ENCODE measurements at places on chromosomes 1 and 21.

DNA sequence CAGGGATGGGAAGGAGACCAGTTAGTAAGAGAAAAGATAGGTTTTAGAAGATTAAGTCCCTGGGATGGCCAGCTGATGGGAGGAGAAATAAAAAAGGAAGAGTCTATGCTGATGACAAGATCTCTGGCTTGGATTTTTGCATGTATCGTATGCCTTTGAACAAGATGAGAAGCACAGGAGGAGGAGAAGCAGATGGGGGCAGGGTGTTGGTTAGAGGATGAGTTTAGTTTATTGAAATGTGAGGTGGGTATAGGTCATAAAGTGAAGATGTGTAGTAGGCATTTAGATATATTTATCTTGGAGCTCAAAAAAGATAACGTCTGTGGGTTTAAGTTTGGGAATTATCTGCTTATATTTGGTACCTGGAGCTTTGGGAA lies 1.4 kb downstream of the TIPRL start:
- DNase-seq, result no peak

- no peak for DNase-seq
These were observed 9.7 kb upstream of the PRMT2 start for GRCh38 chr21:46625759-46626158.

- no peak for DNase-seq
These were observed 39.4 kb upstream of the UHMK1 start for GRCh38 chr1:162458236-162458635.

DNA sequence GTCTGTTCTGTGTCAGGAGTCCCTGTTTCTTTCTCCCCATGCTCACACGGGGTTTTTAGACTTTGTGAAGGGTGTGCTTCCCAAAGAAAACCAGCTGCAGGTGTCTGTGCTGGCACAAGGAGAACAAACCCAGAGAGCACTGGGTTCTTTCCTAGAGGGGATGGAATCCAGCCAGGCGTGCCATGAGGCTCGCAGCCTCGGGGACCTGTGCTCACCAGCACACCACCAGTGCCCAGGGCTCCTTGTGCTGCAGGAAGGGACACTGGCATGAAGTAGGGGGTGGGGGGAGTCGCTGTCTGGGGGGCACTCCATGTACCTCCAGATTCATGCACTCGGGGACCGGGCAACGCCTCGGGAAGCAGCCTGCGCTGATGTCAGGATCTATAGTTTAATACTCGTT lies 57.9 kb downstream of the AGPAT3 start:
- no peak for DNase-seq

DNA sequence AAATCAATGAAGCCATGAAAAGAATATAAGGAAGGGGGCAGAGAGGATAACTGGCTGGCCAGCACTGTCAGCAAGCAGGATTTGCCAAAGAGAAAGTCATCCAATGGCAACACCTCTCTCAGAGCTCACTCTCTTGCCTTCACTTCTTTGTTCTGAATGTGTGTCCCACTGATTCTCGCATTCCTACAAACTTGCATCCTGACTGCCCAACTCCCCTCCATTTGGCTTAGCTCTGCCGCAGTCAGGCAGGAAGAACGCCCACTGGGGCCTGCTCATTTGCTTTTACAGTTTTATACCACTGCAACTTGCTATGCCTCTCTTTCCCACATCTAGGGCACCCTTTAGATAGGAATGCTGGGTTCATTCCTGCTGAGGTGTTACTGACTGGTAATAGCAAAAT lies 364.2 kb upstream of the ST6GALNAC5 start:
- DNase-seq, result no peak

- DNase-seq, result no peak
These were observed 159.7 kb downstream of the PTGER3 start for GRCh38 chr1:70887936-70888335.

- no peak for DNase-seq
These were observed 34.4 kb downstream of the TMCC2 start for GRCh38 chr1:205261946-205262691.

DNA sequence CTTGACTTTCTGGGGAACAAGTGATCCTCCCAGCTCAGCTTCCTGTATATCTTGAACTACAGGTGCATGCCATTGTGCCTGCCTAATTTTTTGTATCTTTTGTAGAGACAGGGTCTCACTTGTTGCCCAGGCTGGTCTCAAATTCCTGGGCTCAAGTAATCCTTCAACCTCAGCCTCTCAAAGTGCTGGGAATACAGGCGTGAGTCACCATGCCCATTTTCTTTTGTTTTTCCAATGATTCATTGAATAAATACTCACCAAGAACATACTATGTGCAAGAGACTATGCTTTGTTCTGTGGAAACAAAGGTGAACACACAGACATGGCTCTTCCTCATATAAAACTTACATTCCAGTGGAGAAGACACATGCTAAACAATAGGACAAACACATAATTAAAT lies 407.8 kb upstream of the DAB1 start:
- DNase-seq, result no peak

DNA sequence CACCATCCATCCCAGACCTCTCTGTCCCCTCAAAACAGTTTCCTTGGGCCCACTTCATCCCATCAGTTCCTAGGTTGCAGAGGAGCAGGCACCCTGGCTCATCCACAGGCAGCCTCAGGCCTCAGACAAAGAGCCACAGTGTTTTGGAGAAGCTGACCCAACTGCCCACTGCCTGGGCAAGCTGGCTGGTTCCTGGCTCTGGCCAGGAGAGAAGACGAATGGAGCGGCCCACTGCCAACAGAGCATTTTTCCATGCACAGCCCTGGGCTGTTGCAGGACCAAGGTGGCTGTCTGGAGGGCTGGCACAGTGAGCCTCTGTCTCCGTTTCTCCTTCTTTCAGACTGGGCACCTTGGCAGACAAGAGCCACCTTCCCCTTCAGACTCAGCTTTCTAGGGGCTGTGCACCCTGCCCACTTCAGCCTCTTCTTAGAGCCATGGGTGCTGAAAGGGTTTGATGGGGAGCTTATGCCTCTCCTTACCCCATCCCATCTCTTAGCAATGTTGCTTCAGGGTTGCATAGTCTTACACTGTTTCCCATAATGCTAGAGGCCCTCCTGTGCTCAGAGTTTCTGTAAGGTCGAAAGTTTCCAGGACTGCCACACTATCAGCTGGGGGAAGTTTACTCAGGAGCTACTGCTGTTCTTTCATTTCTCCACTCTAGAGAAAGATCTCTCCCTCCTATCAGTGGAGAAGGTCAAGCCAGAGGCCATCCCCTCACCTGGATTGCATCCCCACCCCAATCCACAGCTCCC lies 973 bp downstream of the FMOD start:
- no peak for DNase-seq

DNA sequence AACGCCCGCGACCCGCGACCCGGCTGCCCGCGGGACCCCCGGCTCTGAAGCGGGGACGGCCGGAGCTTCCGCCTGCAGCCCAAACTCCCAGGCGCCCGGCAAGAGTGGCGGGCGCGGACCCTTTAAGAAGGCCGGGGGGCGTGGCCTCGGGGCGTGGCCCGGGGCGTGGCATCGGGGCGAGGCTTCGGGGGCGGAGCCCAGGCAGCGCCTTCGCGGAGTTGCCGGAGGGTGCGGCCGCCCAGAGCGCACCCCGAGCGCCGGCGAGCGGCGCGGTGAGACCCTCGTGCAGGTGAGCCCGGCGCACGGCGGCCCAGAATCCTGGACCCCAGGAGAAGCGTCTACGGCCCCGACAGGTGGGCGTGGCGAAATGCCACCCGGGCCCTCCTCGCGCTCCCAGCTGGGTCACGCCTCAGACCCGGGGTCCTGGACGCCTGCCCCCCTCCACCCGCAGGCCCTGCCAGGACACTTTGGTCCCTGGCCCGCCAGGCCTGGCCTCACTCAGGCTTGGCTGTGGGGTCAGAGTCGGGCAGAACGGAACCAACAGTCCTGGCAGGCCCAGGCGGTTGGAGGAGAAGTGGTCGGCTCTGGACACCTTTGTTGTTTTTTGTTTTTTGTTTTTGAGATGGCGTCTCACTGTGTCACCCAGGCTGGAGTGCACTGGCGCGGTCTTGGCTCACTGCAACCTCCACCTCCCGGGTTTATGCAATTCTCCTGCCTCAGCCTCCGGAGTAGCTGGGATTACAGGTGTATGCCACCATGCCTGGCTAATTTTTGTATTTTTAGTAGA lies 14.4 kb downstream of the RNF223 start:
- peak; percentile 91 for DNase-seq

GRCh38 chr1:50452700-50453099 lies 29.5 kb upstream of the DMRTA2 start:
- DNase-seq, result no peak

DNA sequence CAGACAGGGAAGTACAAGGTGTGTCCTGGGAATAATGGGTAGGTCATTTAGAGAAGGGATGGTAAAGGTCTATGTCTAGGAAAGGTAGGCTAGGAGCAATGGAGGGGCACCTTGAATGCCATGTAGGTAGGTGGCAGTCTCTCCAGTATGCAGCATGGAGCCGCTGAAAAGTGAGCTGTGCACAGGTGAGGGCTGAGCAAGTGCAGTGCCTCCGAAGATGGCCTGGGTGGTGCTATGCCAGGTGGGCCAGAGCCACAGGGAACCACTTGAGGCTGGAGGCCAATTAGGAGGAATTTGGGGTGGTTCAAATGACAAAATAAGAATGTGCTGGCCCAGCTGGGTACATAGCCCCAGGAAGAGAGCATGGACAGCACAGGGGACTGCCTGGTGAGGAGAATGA lies 25.0 kb downstream of the RNU5D-1 start:
- DNase-seq, result no peak

GRCh38 chr1:150578272-150579109 lies 919 bp downstream of the MCL1 start:
- no peak for DNase-seq

GRCh38 chr21:15631342-15631741 lies 98.4 kb upstream of the USP25 start:
- no peak for DNase-seq

DNA sequence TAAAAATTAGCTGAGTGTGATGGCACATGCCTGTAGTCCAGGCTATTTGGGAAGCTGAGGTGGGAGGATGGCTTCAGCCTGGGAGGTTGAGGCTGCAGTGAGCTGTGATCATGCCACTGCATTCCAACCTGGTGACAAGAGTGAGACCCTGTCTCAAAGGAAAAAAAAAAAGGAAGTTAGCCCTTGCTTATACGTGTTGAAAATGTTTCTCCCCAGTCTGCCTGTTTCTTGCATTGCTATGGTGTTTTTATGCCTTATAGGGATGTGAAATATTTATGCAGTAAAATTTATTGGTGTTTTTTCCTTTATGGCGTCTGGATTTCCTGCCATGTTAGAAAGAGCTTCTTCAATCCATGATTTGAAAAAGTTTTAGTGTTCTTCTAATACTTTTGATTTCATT lies 3.6 kb upstream of the RERE start:
- DNase-seq, result no peak

- DNase-seq, result no peak
These were observed 226.6 kb upstream of the KAZN start for GRCh38 chr1:14371771-14372497.

- no peak for DNase-seq
These were observed 5.6 kb upstream of the PTCH2 start for GRCh38 chr1:44848456-44849181.

DNA sequence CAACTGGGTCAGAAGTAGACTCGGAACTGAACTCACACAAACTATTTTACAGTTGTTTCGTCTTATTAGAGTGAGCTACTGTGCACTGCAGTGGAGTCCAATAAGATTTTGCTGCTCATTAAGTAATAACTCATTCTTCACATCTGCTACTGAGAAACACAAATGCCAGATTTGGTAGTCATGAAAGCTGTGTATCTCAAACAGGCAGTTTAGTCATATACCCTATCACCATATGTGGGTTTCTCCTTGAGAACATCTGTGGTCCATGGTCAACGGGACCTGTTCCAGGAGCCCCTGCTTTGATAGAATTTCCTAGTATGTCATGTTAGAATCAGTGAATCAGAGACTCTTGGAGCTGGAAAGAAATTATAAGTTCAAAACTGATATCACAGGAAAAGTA lies 60.4 kb downstream of the ALG14 start:
- DNase-seq, result no peak

- no peak for DNase-seq
These were observed 42.4 kb downstream of the GFI1 start for GRCh38 chr1:92444351-92444750.

GRCh38 chr1:211258310-211258755 lies 833 bp upstream of the RCOR3 start:
- DNase-seq, result peak; percentile 15

DNA sequence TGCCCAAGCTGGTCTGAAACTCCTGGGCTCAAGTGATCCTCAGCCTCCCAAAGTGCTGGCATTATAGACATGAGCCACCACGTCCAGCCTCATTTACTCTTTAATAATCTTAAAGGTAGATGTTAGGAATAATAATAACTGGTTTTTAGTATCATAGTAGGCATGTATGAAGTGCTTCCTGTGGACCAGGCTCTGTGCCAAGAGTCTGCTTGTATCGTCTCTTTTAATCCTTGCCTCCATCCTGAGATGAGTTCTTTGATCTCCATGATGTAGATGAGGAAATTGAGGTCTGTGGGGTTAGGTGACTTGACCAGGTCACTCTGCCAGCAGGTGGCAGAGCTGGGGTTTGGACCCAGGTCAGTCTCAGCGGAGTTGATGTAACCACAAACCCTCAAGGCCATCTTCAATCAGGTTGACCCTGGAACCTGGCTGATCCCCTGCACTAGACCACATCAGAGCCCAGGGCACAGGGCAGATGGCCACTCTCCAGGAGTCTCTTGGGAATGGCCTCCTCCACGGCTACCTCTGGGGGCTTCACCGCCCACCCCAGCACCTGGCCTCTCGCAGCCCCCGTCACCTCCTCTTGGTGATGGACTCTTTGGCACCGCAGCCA lies 11.3 kb downstream of the EFHD2 start:
- no peak for DNase-seq

DNA sequence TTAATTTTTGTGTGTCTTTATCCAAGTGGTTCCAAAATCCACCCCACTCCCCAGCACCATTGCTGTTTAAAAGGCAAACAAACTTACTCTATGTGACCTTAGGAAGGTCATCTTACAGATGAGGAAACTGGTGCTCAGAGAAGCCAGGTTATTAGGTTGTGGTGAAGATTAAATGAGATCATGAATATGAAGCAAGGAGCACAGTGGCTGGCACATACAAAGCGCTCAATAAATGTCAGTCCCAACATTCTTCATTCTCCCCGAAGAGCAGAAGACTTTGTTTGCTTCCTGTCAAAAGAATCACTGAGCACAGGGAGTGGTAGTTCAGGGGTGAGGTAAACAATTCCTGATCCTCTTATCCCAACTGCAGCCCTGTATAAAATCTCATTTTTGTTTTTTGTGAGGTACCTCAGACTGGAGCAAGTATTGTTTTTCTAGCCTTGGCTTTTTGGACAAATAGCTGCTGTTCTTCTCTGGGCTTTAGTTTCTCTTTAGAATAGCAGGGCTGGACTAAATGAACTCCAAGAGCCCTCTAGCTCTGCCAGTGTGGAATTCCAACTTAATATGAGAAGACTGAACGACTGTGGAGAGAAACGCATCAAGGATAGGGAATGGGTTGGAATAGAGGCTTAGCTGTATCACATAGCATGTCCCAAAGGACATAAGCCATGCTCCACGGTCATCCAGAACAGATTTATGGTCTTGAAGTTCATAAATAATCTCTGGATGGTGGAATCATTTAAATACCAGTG lies 455.3 kb upstream of the USP24 start:
- no peak for DNase-seq

GRCh38 chr1:155940993-155941844 lies at the start of gene RXFP4:
Gene RXFP4, plus strand, starts transcription at chr1:155941638. Its CDS starts 72 bp downstream, at chr1:155941710.
- no peak for DNase-seq

Measured in stimulated activated CD8-positive, alpha-beta memory T cell treated with anti-CD3 and anti-CD28 coated beads, Interleukin-4, amount 100 ng/mL, for 1 hour (primary cell).